ENCODE measurements at places on chromosomes 12 and 14.
A peak's percentile ranks its signal among the peaks of the same experiment; 100 is the strongest.

DNA sequence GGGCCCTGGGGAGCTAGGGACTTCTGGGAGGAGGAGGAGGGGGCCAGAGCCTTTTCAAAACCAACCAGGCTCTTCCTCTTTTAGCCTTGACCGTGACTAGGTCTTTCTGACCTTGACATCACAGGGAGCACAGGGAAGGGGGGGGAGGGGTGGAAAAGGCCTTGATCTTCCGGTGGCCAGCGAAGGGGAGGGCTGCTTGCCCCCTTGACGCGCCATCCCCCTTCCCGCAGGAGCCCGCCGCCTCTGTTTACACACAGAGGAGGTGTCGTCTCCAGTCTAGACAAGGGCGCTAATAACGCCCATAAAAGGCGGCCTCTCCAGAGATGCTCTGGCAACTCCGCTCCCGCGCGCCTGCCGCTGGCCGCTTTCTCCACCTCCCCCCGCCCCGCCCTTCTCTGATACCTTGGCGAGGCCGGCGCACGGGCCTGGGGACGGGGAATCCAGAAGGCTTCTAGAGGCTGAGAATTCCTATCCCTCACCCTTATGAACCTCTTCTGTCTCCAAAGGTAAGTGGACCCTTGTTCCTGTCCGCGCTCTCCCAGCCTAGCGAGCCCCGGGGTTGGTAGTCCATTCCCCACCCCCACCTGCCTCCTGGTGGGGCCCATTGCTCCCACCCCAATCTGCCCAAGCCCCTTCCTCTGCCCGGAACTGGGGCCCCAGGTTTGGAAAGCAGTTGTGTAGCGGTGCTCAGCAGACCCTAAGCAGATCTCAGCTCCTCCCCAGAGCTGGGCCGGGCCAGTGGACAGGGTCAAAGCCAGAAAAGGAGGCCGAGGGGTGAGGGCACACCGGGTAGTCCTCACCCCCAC is 4.9 kb upstream of the HOXC12 start:
- no peak for DNase-seq

DNA sequence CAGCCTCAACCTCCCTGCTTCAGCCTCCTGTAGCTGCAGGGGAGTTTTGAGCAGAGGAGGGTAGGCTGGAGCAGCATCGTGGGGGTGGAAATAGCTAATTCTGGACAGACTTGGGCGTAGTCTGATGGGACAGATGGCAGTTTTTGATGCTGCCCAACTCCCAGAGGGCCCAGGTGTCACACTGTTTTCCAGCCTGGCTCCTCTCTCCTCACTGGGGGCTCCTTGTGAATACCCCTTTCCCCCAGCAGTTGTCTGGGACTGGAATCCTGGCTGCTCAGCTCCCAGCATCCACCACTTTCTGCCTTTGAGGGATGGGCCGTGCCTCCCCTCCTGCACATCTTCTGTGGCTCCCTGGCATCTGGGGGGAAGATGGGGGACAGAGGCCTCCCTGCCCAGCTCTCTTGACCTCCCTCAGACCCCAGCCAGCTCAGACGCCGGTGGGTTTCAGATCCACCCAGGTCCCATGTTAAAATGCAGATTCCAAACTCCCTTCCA is 34.0 kb downstream of the SH2B3 start:
- DNase-seq: no peak

DNA sequence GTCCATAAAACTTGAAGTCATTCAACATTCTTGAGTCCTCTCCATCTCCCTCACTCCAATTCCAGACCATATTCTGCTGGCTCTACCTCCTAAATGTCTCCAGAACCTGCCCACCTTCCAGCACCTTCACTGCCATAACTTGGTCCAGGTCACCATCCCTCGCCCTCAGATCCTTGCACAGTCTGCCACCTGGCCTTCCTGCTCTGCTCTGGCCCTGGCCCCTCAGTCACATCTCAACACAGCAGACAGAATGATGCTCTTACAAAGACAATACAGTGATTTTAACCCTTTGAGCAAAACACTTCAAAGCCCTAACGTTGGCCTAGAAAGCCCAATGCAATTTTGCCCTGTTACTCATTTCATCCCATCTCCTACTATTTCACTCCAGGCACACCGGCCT is 81.8 kb upstream of the PDZRN4 start:
- DNase-seq: no peak

DNA sequence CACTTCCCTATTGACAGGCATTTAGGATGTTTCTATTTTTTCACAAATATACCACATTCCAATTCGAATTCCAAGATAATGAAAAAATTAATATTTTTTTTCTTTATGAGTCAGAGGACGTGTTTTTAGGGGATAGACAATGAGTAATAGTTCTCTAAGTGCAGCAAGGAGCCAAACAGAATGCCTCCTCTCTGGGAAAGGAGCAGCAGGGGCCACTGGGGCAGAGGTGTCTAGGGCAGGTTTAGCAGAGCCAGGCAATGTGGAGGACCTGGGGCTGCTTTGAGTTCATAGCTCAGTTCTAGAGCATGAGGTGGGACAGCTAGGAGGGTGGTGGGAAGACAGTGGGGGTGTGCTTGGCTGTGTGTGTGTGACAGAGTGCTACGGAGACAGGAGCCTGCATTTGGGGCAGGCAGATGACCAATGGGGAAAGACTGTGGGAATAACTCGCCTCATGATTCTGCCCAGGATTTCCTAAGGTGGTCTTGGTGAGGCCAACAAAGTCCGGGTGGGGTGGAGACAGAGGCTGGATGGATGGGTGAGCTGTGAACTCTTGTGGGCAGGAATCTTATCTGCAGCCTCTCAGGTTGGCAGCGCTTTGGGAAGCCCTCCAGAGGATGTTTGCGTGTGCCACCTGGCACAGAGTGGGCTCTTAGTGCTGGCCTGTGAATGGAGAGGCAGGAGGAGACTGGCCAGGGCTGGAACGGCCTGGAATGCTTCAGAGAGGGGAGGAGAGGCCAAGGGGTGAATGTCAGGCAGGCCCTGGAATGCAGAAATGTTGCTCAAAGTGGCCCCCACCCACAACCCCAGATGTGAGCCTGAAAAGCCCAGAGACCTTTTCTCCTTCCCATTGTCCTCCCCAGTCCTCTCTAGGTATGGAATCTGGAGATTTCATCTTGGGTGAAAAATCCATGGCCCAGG is 2.4 kb upstream of the KRT7 start:
- peak; percentile 38 for DNase-seq

DNA sequence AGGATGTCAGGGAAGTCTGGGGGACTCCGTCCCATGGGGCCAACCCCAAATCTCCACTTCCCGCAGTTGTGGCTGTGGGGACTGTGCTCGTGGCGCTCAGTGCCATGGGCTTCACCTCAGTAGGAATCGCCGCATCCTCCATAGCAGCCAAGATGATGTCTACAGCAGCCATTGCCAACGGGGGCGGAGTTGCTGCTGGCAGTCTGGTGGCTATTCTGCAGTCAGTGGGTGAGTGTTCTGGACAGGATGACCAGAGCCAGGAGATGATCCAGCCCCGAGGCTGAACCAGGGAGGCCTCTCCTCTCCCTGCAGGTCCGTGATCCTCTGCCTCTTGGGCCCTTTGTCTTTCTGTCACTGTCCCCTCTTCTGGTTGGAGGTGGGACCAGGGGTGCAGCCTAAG is 8.8 kb upstream of the IFI27 start:
- no peak for DNase-seq

DNA sequence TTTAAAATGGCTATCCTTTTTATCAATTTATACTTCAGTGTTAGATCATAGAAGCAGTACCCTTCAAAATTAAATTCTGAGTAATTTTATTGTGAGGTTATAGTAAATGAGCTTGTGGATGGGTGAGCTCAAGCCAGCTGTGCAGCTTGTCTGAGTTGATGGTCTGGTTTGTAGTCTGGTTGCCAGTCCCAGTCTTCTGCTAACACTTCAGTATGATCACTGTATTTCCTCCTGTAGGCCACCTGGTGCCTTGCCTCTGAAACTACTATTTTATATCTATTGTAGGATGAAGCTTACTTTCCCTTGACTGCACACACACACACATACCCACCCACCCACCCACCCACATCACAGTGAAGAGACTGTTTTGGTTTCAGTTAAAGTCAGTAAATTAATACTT is 496.4 kb downstream of the PCNX1 start:
- no peak for DNase-seq

- DNase-seq: no peak
Observed at GRCh38 chr12:123942911-123943648, 29.6 kb downstream of the CCDC92 start.

GRCh38 chr14:36504771-36505175 is 15.3 kb downstream of the NKX2-1 start:
- peak; percentile 28 for DNase-seq

DNA sequence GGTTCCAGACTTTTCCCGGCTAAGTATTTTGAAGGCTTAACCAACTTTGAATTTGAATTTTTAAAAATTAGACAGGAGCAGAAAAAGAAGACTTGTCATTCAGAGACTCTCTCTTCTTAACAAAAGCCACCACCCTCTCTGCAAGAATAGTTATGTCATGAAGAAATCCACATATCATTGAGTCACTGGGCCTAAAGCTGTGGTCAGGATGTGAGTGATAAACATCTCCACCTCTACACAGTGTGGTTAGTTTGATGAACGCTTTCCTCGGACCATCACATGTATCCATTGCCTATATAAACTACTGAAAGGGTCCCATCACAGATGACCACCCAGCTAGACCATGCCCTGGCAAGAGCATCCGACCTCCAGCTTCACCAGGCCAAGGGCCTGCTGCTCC is 226.1 kb downstream of the KSR2 start:
- DNase-seq: no peak

GRCh38 chr14:79294499-79294898 is 916.8 kb downstream of the DIO2 start:
- DNase-seq: no peak

- DNase-seq: no peak
Observed at GRCh38 chr14:84420221-84420620, 1109.7 kb upstream of the FLRT2 start.

DNA sequence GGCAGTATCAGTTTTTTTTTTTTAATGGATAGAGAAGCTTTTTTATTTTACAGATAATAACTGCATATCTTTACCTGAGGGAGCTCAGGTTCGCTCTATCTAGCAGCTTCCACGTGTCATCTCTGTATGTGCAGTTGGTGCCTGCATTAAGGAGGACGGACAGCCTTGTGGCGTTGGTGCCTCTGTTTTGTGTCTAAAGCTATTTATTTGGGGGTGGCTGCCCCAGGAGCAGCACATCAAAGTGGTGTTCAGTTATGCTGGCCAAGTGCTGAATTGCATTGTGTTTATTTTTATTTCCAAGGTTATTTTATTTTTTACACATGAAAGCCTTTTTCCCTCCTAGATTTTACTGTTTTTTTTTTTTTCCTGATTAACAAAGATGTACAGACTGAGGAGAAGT is 59.7 kb downstream of the RASSF3 start:
- no peak for DNase-seq

DNA sequence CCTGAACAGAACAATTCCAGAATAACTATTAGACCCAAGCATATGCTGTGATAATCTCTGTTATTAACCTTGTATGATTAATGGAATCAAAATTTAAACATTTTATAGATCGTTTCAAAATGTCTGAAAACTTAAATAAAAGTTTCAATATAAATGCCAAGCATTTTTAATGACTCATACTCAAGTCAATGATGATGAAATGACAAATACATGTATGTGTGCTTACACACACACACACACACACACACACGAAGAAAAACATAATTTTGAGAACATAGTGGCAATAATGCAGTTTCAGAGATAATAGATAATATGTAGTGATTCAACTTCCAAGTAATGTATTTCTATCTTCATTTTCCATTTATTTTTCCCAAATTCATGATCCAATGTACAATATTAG is 384.9 kb upstream of the FOXG1 start:
- no peak for DNase-seq

DNA sequence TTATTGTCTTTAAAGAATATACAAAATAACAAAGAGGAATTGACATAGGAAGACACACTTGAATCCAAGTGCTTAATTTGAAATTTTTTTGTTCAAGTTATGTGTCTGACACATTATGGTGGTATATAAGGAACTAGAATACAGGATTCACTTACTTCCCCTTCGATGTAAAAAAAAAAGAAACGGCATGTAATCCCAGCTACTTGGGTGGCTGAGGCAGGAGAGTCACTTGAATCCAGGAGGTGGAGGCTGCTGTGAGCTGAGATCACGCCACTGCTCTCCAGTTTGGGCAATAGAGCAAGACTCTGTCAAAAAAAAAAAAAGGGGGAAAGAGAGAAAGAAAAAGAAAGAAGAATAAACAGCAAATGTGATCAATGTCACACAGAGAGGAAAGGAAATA is 8.9 kb downstream of the CLEC12A start:
- no peak for DNase-seq

All from iPS-NIHi11 (cell line).